Activated CD4-positive, CD25-positive, alpha-beta regulatory T cell treated with anti-CD3 and anti-CD28 coated beads, Interleukin-2, amount 50 U/mL, for 72 hours (primary cell): ENCODE measurements at places on chromosomes 5 and 9.

DNA sequence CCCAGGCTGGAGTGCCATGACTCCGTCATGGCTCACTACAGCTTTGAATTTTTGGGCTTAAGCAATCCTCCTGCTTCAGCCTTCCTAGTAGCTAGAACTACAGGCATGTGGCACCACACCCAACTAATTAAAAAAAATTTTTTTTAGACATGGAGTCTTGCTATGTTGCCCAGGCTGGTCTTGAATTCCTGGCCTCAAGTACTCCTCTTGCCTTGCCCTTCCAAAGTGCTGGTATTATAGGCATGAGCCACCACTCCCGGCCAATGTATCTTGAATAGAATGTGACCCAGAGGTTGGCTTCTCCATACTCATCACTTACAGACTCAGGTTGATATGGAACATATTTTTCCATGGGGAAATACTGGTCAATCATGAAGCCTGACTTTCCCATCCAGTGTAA is 51.2 kb upstream of the JAK2 start:
- no peak for DNase-seq

DNA sequence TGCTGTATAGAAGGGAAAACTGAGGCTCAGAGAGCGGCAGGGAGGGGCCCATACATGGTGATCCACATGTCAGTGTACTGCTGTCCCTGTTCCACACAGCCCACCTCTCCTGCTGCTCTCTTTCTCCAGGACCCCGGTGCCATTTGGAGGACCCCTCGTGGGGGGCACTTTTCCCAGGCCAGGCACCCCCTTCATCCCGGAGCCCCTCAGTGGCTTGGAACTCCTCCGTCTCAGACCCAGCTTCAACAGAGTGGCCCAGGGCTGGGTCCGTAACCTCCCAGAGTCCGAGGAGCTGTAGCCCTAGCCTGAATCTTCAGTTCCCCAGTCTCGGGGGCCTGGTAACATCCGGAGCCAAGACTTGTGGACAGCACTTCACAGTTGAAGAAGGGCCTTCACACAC is 15.5 kb downstream of the MYOZ3 start:
- no peak for DNase-seq

GRCh38 chr5:100828071-100828897 is 74.8 kb downstream of the ST8SIA4 start:
- DNase-seq: no peak

GRCh38 chr5:107670087-107670931 is 428 bp downstream of the EFNA5 start:
- DNase-seq: no peak

DNA sequence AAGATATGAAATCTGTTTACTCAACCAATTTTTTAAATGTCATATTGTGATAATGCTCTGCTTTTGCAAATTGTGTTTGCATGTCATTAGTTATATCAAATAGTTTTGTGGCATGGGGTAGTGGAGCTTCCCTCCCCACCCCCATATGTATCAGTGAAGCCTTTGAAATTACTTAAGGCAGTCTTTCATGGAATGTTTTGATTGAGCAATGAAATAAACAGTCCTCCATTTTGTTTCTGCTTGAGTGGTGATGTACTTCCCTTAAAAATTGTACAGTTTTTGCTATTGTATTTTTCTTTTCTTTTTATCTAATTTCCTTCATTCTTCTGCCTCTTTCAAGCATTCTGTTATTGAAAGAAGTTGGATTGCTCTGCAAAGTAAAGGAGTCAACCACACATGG is 3.5 kb downstream of the SOWAHA start:
- DNase-seq: no peak

DNA sequence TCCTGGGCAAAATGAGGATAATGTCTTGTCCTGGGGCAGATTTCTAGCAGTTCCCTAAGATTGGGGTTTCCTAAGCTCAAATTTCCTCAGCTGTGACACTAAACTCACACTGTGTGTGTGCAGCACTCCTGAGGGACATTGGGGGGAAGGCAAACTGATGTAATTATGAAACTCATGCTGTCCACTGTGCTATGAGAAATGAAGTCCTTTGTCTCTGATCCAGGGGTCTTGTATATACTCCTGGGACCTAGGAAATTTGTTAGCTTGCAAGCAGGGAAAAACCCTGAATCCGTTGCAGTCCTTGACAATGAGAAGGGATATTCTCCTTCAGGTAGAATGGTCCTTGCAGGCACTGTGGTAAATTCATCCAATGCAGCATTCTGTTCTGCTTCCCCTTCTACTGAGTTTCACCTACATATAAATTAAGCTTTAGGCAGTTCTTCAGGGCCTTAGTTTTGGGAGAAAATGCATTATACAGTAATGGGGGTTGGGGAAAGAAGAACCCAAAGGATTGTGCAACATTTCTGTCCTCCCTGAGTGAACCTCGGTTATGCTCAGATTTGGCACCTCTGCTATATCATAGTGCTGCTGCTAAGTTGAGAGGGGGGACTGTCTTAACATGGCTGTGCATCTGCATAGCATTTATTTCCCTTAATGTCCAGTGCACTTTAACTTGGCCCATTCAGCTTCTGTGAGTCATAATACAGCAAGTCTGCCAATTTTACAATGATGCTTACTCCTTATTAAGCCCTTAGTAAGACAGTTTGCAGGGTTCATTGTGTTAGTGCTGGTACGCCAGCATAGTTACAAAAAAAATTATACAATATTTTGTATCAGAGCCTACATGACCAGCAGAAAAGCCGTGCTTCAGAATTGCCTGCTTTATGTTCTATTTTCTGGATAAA is 80.2 kb downstream of the PJA2 start:
- DNase-seq: no peak

DNA sequence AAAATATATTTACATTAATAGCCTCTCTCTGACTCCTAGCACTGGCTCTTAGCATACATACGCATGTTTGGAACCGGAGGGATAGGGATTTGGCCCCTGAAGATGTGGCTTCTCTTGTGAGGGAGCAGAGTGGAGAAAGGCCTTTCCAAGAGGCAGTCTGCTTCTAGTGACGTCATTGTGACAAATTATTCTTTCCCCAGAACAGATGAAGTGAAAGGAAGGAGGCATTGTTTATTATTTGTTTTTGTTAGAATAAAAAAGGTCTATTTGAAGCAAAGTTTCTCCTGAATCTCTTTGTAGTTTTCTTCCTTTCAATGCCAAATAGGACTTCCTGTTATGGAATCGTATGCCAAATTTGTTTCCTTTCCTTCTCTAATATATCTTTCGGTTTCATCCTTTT is 361.6 kb downstream of the ICE1 start:
- no peak for DNase-seq

DNA sequence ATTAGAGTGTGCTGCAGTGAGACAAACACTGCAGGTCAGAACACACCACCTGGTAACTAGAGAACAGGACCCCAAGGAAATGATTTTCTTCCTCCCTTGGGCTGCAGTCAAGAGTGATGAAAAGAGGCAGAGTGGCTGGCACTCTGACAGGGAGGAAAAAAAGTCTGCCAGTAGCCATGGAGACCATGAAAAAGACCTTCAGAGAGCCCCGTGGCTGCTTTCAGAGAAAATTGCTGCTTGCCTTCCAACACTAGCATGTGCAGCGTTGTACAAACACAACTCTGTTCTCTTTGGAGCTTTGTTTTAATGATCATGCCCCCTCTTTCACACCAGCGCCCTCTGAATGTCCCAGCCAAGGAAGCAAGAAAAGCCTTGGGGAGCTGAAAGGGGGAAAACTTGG is 68.8 kb downstream of the ANKRD55 start:
- DNase-seq: no peak

GRCh38 chr9:122835313-122835731 is 6.9 kb upstream of the PDCL start:
- no peak for DNase-seq

DNA sequence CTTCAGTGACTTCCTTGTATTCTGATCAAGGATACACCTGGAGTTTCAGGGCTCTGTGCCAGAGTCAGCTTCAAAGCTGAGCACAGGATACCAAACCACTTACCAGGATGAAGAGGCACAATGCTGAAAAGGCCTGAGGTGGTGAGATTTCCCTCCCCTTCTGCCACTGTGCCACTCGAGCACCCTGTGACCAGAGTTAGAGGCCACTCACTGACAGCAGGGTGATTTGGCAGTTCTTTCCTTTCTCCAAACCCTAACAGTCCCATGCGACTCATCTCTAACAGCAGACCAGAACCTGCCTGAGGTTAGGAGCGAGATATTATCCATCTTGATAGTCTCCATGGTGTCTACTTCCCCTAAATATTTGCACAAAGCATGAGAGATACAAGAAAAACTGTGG is 1.8 kb downstream of the PLGRKT start:
- no peak for DNase-seq

- DNase-seq: no peak
Measured at GRCh38 chr5:141439411-141440141, 9.3 kb downstream of the PCDHGA12 start.

DNA sequence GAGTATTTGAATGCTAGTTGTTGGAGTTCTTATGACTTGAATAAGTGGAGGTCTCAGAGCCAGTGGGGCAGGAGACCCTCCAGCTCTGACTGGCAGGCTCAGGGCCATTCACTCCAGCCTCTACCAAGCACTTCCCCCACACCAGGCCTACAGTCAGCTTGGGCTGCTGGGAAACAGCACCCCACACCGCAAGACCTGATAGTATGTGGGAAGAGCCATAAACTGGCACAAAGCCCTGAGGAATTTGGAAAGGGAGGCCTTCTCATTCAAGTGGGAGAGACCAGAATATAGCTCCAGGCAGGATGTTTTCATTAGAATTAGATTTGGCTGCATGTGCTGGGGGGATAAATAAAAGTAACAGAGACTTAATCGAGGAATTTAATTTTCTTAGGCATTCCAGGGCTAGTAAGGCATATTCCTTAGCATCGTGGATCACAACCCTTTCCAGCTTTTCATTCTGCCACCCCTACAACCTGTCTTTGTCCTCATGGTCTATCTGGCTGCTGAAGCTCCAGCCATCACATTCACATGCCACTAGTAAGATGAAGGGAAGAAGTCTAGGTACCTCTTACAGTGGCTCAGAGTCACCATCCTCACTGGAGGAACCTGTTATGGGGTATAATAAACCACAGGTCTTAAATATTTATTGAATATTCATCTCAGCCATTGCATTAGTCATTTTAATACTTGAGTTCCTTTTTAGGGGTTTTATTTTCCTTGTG is 47.5 kb downstream of the TMOD1 start:
- no peak for DNase-seq

DNA sequence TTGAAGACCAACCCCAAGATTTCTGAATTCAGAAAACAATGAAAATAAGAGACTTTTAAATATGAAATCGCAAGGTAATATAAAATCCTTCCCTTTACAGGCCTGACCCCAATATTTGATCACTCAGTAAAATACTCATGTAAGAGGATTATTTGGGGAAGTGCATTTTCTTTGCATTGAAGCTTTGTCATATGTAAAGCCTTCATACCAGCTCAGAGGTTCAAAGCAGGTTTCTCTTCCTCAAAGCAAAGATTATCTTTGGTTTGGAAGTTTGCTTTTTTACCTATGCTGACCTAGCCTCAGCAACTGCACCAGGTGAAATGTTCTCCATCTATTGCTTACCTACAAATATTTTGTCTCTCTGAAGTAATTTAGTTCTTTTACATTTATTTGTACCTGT is 106.5 kb upstream of the PARP8 start:
- no peak for DNase-seq

- no peak for DNase-seq
Measured at GRCh38 chr9:13181652-13182051, 97.8 kb downstream of the MPDZ start.

- DNase-seq: no peak
Measured at GRCh38 chr9:34862043-34862442, 96.0 kb upstream of the PHF24 start.

DNA sequence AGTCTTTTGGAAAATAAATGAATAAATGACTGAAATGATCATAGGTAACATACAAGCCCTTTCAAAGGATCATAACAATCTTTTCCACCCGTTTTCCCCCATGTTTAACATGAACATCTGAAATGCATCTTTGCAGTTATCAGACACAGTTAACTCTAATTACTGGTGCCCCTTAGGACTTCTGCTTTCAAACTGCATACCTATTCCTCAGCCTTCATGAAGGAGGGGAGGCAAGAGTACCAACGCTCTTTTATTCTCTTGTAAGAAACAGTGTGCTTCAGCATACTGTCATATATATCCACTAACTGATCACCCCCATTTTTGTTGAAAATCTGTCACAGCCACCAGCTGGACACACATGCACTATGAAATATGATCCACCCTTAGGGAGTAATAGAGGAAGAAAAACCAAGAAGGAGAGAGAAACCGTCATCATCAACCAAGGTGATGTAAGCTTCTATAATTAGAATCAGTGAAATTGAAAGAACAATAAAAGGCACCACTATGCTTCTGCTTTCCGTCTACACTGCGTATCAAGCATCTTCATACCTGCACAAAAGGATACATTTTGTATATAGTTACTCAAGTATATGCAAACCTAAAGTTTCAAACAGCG is 98.7 kb downstream of the RAPGEF6 start:
- DNase-seq: no peak

- no peak for DNase-seq
Measured at GRCh38 chr9:136656795-136657611, 5.7 kb upstream of the EGFL7 start.

DNA sequence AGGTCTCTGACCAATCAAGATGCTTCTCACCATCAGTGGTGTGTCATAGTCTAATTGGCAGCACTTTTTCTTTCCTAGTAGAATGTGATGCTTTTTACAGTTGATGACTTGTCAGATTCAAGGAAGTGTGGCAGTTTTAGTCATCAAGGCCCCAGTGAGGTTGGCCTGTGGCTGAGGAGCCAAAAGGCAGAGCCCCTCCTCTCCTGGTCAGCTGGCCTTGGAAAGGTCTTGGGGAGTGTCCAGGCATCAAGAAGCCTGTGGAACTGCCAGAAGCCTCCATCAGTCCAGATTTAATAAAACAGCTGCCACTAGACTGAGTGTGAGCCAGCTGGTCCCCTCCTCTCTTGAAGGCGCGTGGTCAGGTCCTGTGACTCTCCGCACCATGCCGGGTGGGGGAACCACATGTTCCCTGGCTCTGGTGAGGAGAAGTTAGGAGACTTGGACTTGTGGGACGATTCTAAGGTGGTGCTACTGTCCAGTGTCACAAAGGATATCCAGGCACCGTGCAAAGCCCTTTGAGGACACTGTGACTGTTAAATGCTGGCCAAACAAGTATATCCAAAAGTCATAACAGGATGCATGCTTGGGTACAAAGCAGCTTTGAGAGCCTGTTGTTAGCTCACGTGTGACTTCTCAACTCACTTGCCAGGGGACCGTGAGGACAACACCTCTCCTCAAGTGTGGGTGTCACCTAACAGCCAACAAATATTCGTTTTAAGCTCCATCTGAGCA is 6.1 kb upstream of the ANGPTL2 start:
- no peak for DNase-seq

DNA sequence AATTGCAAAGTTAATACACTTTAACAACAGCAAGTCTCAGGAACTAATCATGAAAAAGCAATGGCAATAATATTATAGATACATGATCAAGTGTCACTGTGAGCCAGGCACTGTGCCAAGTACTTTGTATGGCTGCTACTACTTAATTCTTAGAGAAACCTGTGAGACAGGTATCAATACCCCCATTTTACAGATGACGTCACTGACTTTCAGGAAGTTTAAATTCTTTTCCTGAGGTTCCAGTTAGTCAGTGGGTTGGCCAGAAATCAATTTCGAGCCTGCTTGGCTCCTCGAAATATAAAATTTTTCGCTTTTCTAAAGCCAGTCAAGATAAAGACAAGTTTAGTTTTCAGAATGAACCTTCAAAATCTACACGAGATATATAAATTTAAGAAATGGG is 130.3 kb downstream of the SLC12A2 start:
- no peak for DNase-seq

GRCh38 chr9:134757216-134757975 is 115.8 kb downstream of the COL5A1 start:
- DNase-seq: no peak
